ENCODE measurements at places on chromosomes 4 and X.

DNA sequence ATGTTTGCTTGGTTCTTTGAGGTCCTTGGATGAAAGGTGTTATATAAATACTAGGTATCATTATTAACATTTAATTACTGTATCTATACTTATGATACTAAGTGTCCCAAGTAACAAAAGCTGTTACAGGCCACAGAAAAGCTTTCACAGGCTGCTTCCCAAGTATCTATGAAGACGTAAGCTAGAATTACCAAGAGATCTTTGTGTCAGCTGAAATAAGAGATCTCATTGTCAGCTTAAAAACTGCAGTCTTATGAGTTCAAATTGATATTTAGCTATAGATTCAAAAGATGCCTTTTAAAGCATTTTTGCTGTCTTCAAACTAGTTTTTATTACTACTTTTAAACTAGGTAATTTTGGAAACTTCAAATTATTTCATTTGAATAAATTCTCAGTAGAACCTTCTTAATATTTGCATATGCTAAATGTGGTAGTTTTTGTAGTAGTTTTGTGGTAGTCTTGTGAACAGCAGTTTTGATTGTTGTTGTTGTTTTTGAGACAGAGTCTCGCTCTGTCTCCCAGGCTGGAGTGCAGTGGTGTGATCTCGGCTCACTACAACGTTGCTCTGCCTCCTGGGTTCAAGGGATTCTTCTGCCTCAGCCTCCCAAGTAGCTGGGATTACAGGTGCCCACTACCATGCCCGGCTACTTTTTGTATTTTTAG is 170.0 kb upstream of the RPL34 start:
- no peak for DNase-seq

DNA sequence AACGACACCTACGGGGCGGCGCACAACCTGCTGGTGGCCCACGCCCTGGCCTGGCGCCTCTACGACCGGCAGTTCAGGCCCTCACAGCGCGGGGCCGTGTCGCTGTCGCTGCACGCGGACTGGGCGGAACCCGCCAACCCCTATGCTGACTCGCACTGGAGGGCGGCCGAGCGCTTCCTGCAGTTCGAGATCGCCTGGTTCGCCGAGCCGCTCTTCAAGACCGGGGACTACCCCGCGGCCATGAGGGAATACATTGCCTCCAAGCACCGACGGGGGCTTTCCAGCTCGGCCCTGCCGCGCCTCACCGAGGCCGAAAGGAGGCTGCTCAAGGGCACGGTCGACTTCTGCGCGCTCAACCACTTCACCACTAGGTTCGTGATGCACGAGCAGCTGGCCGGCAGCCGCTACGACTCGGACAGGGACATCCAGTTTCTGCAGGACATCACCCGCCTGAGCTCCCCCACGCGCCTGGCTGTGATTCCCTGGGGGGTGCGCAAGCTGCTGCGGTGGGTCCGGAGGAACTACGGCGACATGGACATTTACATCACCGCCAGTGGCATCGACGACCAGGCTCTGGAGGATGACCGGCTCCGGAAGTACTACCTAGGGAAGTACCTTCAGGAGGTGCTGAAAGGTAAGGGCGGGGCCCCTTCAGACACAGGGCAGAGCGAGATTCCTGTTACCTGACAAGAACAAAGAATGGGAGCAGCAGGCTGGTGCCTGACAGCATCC is 11.7 kb downstream of the RPL9 start:
- DNase-seq = no peak

DNA sequence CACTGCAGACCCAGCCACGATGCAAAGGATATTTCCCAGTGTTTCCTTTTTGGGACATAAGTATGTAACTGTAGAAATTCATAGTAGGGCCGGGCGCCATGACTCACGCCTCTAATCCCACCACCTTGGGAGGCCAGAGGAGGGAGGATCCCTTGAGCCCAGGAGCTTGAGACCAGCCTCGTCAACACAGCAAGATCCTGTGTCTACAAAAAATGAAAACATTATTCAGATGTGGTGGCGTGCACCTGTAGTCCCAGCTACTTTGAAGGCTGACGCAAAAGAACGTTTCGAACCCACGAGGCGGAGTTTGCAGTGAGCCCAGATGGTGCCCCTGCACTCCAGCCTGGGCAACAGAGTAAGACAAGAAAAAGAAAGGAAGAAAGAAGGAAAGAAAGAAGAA is 49.2 kb downstream of the CRLF2 start:
- no peak for DNase-seq

- DNase-seq = no peak
These were observed 412.5 kb downstream of the ADAM29 start for GRCh38 chr4:175330652-175331051.

DNA sequence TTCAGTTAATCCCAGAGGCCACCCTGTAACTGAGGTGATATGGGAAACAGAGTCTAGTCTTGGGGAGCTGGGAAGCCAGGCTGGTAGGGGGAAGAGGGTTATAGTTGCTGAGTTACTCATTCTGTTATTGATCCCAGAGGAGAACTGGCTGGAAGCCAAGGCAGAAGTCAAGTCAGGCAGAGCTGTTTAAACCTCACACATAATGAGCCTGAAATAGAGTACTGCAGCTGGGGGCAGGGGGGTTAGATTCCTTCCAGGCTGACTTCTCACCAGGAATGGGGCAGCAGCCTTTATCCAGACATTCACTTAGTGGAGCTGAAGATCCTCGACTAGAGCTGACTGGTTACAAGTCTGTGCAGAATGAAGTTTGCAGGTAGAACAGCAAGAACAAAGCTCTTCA is 144.9 kb downstream of the C4orf33 start:
- no peak for DNase-seq

DNA sequence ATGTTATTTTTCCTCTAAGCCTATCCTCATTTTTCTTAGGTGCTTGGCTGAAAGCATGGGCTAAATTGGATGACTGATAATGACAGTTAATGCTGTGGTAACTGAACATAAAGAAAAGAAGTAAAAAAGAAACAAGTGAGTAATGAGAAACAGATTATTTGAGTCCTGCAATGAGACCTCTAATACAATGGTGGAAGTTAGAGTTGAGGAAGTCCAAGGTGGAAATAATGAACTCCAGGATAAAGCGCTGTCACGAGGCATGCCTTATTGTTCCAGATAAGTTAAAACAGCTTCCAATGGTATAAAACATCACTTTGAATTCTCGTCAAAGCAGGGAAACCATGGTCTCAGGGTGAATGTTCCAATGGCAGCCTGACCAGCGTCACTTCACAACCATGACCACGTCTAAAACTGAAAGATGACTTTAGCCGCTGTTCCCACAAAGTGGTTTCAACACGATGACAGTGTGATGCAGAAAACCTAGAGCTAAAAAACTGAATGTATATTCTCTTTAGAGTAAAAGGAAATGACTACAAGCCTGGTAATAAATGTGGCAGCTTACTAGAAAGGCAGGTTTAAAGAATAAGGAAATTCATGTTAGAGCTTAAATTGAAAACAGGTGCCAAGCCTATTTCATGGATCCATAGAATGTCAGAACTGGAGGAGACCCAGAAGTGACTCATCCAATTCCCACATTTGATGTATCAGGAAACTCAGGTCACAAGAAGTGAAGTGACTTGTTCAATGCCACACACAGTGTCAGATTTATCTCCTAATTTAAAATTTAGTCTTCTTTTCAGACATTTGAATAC is 202.6 kb upstream of the GYPA start:
- DNase-seq = no peak

DNA sequence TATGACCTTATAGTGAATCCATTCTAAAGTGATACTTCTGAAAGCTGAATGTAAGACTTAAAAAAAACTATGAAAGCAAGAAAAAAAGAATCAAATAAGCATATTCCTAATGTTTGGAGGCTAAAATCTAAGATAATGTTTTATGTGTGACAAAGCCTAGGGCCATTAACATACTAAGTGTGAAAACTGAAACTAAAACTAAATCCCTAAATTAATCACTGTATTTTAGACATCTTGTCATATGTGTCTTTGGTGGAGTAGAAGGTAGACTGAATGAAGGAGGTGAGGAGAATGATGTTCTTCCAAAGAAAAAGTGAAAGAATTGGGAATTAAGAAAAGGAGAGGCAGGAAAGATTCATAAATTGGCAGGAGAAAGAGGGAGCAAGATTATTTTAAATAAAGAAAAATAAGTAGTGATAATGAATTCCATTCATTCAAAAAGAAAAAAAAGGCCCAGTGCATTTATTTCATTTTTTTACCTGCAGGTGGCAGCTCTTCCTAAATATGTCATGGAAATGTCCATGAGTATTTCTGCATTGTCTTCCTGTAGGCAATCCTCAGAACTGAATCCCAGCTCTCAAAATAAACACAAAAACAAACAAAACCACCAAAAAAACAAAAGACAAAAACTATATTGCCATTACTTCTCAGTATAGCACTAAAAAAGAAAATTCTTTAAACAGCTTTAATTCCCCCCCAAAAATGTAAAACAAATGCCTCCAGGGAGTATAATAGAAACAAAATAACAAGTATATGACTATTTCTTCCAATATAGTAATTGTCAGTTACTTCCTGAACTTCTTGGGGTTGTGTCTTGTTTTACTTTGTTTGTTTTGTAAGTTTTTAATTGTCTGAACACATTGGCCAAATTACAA is 17.0 kb upstream of the AP1AR start:
- peak; percentile 78 for DNase-seq

- no peak for DNase-seq
These were observed 387.5 kb upstream of the FTHL17 start for GRCh38 chrX:31459361-31459760.

- DNase-seq = no peak
These were observed 353.8 kb downstream of the PRDM5 start for GRCh38 chr4:120568731-120569130.

DNA sequence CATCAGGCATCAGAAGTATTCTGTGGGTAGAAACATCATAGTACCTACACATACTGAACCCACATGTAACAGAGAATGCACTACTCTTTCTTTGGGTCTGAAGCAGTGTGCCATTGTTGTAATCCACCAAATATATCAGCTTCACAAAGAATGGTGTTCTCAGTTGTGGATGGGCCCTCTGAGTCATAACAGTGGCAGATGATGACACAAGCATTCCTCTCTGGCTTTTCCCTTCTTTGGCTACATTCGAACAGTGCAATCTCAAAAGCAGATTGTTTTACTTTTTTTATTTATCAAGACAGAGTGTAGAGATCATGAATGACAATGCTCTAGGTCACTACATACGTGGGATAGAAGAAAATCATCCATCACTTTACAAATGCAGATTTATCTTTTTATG is 247.2 kb upstream of the EPHA5 start:
- DNase-seq = peak; percentile 5

DNA sequence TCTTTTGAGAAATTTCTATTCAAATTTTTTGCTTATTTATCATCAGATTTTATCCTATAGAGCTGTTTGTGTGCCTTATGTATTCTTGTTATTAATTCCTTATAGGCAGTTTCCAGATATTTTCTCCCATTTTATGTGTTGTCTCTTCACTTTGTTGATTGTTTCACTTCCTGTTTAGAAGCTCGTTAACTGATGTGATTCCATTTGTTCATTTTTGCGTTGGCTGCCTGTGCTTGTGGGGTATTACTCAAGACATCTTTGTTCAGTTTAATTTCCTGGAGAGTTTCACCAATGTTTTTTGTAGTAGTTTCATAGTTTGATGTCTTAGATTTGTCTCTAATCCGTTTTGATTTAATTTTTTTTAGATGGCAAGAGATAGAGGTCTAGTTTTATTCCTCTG is 14.6 kb downstream of the ZNF718 start:
- DNase-seq = no peak

DNA sequence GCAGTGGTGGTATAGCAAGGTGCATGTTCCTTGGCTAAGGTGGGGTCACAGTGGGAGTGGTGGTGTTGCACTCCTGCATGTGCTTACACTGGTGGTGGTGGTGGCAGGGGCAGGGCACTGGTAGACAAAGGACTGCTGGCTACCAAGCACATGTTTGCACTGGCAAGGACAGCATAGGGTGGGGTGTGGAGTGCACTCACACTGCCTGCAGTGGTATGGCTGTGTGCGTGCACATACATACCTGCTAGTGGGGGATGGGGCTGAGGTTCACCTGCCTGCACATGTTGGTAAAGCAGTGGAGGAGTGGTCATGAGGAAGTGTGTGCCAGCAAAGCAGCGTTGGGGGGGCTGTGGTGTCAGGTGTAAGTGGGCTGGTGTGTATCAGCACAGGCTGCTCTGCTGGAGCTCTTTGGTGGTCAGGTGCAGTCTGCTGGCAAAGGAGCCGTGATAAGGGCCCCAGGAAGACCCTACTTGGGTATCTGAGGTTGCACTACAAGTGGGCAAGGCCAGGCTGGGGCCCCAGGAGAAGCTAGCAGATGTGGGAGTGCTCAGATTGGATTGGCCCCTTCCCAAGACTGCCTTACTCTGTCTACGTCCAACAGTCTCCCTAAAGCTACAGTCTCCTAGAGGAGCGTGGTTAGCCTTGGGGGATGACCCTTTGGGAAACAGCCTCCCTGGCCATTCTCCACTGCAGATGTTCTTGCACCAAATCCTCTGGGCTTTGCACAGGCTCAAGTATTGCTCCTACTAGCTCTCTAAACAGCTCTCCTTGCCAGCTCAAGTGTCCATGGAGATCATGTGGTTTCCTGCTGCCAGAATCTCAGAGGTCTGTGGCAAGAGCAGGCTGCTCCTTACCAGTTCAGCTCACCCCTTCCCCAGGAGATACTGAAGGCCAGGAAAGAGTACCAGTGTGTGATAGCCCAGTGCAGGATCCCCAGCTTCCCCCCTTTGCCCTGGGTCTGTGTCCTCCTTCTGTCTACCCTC is 486.3 kb upstream of the PABPC4L start:
- DNase-seq = no peak

- no peak for DNase-seq
These were observed 38.8 kb downstream of the GRIA3 start for GRCh38 chrX:123222920-123223319.

DNA sequence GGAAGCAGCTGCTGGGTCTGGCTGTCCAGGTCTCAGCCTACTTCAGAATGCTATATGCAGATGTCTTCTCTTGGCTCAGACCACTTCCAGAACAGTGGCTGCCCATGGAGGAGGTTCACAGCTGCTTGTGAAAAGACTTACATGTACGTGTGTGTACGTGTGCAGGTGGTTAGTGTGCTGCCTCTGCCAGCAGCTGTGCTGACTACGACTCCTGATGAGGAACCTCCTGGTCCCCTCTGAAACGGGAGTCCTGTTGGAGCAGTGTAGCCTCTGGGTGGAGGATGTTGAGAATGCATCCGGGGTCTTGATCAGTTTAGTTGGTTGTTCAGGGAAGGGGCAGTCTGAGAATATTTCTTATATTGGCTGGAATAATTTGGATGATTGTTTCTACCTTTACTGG is 155.9 kb upstream of the WDR1 start:
- no peak for DNase-seq

DNA sequence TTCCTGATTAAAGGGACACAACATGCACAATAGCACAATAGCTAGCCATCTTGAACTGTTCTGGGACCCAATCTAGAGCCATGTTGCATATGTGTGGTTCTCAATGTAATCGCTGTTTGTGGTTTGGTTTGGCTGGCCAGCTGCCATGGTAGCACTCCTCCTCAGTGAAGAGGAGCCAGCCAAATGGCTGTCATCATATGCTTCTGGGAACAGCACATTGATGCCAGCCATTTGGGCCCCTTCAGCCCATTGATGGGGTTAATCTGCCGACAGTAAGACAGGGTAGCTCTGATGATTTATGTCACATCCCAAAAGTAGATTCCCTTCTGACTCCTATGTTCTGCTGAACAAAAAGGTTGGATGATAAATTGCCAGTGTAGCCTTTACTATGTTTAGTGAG is 48.5 kb downstream of the AWAT2 start:
- no peak for DNase-seq
